ENCODE measurements at places on chromosomes 2 and 18.

DNA sequence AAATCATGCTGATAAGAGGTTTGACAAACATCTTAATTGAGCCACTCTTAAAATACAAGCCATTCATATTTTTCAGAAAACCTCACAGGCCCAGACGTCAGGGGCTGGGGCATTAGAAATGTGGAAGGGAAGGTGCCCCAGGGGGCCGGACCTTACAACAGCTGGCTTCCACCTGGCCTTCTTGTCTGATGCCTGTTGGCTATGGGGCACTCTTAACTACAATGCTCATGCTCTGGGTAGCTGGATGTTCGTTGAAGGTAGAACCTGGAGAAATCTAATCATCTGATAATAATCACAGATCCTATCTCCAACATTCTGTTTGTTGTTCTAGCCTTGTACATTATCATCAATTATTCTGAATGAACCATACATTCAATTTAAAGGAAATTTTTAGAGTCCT, 156.9 kb upstream of the SOX11 start:
- DNase-seq = peak; percentile 57

- DNase-seq = no peak
Measured at GRCh38 chr2:155830351-155830750, 502.2 kb downstream of the NR4A2 start.

DNA sequence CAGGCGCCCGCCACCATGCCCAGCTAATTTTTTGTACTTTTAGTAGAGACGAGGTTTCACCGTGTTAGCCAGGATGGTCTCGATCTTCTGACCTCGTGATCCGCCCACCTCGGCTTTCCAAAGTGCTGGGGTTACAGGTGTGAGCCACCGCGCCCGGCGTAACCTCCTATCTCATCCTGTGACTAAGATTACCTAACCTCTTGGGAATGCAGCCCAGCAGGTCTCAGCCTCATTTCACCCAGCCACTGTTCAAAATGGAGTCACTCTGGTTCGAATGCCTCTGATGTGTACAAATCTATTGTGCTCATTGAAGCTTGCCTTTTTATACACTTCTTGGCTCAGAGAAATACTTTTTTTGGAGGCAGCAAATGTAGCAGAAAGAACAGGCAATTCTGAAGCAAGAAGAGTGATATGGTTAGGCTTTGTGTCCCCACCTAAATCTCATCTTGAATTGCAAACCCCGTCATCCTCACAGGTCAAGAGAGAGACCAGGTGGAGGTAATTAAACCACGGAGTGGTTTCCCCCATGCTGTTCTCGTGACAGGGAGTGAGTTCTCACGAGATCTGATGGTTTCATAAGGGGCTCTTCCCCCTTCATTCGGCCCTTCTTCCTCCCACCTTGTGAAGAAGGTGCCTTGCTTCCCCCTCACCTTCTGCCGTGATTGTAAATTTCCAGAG, 60.6 kb downstream of the SLC4A3 start:
- no peak for DNase-seq

- DNase-seq = no peak
Measured at GRCh38 chr18:31101183-31102024, 817 bp downstream of the DSC2 start.

DNA sequence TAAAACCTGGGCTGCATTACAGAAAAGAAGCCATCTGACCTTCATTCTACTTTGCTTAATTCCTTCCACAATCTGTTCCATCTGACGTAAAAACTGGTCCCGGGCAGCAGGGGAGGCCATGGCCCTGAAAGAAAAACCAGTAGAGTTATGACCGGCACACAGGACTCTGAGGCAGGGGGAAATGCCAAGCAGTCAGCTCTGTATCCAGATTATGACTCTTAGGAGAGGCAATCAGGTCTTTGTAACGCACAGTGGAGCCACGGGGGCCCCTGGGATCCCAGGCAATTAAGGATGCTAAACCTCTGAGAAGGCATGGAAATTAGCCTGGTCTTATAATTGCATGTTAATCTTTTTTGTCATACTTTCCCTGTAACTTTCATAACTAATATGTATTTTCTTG, 78.4 kb downstream of the CCDC93 start:
- DNase-seq = no peak

DNA sequence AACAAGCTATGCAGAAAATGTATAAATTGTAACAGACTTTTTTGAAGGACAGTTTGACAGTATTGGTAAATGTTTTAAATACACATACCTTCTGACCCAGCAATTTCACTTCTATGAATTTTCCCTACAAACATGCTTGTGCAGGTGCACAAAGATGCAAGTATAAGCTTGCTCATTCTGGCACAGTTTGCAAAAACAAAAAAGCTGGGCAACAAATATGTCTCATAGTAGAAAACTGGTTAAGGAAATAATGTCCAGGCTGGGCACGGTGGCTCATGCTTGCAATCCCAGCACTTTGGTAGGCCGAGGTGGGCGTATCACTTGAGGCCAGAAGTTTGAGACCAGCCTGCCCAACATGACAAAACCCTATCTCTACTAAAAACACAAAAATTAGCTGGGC, 96.9 kb upstream of the NEDD4L start:
- no peak for DNase-seq

DNA sequence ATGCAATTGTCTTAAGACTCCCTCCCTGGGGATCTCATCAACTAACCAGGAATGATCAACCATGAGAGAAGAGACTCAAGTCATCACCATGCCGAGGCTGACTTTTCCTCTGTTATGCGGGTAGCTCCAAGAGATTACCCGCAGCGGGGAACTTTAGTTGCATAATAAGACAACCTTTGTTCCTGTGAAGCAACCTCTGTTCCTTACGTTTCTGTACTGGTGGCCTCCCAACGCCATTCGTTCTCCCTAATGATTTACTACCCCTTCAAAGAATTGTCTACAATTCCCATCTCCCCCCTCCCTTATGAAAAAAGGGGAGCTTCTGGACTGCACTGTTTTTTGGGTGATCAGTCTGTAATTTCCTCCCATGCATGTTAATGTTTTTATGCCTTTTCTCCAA, 66.1 kb upstream of the LRPPRC start:
- DNase-seq = no peak

- no peak for DNase-seq
Measured at GRCh38 chr2:173791502-173791901, 173.7 kb downstream of the SP3 start.

GRCh38 chr2:160940271-160940670, 220.0 kb upstream of the TANK start:
- no peak for DNase-seq

GRCh38 chr2:102601730-102602129, 17.6 kb upstream of the SLC9A2 start:
- DNase-seq = no peak

- DNase-seq = no peak
Measured at GRCh38 chr2:226608451-226608850, 191.2 kb downstream of the IRS1 start.

- no peak for DNase-seq
Measured at GRCh38 chr2:48227617-48228344, 302.2 kb upstream of the STON1 start.

DNA sequence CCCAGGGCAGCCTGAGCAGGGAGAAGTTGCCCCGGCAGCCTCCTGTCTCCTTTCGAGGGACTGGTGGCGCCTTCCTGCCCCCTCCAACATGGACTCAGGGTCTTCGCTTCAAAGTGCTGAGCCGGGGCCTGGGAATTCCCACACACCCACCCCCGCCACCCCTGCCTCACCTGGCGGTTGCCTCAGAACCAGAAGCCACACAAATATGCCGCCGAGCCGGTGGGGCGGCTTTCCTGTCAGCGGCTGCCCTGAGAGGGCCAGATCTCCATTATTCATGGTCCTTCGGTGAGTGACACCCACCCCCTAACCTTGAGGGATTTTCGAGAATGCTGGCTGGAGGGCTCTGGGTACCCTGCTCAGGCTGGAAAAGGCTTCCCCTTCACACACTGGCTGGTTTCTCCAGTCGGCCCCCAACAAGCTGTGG, 71.7 kb downstream of the SMAD7 start:
- no peak for DNase-seq

- DNase-seq = no peak
Measured at GRCh38 chr2:21231985-21232384, 108.2 kb downstream of the TDRD15 start.

DNA sequence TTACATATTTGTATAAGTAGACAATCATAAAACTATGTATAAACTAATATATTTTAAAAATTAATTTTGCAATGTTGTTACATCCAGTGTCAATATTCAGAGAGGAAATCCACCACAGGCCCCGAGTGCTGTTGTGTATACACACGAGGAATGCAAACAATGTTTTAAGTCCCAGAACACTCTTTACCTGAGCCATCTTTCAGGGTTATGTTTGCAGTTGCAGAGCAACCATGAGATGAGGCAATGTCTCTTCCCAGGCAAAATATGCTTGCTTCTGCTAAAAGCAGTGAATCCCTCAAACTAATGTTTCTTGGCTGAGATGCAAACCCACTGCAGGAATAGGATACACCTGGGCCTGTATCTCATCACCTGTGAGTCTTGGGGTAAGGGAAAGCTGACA, 91.3 kb downstream of the ASXL2 start:
- DNase-seq = no peak

- peak; percentile 67 for DNase-seq
Measured at GRCh38 chr2:205902041-205902899, 183.7 kb downstream of the INO80D start.

DNA sequence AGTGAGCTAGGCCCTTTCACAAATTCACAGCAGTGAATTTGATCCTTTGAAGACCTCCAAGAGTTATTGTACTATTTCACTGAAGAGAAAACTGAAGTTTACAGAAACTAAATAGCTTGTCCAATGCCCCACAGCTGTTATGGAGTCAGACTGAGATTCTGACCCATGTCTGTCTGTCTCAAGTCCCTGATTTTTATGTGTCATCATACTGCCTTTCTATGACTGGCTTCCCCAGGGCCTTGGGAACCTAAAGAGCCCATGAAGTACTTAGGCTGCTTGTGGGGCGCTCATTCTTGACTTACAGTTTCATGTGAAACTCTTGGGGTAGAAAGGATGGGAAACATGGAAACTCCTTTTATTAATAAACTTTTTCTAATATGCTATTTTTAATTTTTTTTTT, 107.7 kb downstream of the ATL2 start:
- DNase-seq = no peak

DNA sequence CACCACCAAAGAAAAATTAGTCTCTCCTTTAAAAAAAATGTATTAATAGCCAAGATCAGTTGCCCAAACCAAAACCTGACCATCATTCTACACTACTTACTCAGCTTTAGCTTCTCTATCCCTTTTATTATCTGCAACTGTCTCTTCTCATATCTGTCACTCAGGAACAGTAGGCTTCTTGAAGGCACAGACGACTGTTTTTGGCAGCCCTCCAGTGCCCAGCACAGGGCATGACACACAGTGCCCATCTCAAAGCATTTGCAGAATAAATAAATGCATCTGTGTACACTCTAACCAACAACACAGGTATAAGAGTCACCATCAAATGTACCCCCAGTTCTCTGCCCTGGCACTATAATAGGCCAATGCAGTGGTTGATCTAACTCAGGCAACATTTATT, 117.2 kb downstream of the UXS1 start:
- DNase-seq = no peak

DNA sequence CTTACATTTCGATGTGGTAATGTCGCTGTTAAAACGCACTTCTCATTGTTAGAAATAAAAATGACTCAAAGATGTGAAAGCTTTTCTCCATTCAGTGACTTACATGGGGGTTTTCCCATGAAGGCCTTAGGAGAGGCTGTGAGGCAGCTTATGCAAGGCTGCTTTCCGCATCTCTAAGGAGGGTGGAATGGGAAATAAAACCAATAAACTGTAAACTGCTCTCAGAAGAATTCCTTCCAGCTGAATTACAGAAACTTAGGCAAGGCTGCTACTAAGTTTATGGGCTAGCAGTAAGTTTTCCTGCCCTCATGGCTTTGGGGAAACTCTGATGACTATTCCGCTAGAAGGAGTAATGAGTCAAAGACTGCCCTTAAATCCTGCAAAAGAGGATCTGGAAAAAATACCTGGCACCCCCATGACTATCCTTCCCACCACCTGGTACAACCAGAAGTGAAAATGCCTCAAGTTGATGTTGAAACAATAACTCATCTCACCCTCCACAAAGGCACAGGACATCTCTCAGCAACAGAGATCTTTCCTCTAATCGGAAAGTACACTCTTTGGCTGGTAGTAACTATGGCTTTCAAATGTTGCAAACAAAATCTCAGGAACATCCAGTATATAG, 97.7 kb upstream of the SMAD7 start:
- no peak for DNase-seq

DNA sequence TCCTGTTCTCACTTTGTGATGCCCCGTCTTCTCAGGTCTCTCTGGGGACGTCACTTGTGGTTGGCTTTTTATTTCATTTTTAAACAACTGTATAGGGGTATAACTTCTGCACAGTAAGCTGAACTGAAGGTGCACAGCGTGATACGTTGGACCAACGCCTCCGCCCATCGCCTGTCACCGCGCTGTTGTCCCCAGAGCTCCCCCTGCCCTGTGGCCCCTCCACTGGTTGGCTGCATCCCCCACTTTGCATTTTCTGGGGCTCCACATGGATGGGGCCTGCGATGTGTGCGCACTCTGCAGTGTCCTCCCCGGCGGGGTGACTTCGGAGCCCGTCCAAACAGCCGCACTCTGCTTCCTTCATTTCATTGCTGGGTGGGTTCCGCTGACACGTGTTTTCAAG, 14.3 kb downstream of the GPR35 start:
- no peak for DNase-seq

- no peak for DNase-seq
Measured at GRCh38 chr2:112061299-112061698, 6.2 kb downstream of the TMEM87B start.

DNA sequence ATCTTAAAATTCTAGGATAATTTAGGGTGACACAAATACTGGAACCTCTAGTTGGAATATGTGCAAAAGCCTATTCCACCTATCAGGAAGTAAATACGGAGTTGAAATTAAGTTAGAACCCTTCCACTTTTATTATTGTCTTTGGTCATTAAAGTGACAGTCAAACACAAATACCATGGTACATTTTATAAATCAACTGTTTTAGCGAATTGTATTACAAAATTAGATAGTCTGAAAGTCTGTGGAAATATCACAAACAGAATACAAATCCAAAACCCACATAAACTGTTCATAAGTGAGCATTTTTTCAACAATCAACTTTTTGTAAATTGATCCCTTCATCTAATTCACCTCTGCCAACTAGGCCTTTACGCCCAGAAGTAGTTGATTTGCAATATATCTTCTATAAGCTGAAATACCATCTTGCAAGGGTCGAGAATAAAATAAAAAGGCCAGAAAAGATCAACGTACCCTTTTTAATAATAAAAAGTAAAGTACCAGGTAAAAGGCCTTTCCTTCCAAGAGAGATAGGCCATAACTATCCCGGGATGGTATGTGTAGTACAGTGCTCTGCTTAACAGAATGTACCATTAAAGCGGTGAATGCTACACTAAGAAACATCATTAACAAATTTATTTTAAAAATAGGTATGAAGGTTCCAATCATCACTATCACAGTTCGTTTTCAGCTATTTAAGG, 1.3 kb downstream of the USP34 start:
- DNase-seq = no peak
